ENCODE measurements at places on chromosomes 2 and 18.

- no peak for ATAC-seq
Observed at GRCh38 chr2:139836769-139837168, 1056.6 kb upstream of the NXPH2 start.

DNA sequence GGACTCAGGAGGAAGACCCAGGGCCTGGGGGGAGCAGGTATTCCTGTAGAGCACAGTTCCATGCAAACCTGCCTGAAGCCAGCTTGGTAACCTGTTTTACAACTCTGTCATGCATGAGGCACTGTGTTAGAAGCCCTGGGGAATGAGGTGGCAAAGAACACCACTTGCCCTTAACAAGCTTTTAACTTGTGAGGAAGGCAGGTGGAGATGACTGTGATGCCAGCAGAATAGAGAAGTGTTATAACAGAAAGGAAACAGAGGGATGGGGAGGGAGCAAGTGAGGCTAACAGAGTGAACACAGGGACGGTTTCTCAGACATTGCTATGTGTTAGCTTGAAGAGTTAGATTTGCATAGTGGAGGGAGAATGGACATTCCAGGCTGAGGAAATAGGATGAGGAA lies 11.5 kb upstream of the IL1A start:
- ATAC-seq = no peak

GRCh38 chr2:142682528-142682927 lies 194.9 kb upstream of the KYNU start:
- ATAC-seq = no peak

DNA sequence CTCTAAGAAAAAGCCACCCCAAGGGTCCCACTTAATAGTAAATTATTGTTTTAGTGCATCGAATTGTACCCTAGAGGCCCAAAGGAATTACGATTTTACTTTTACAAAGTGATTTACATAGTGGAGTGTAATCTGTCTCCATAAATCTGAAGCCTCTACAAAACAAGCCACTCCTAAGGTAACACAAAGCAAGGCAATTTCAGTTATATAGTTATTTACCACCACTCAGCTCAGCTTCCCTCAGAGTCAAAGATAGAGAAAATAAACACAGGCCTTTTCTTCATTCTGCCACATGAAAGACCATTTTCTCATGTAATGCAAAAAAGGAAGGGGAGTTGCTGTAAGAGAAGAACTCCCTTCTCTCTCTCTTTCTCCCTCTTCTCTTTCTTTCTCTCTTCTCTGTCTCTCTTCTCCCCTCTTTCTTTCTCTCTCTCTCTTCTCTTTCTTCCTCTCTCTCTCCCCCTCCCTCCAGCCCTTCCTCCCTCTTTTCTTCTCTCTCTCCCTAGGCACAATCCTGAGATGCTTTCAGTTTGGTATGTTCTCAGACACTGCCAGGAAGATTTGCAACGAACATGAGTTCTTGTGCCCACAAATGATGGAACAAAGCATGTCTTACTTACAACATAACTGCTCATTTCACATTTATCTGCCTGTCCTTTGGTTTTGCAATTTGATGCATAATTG lies 264.5 kb downstream of the BCL2 start:
- peak; percentile 23 for ATAC-seq

DNA sequence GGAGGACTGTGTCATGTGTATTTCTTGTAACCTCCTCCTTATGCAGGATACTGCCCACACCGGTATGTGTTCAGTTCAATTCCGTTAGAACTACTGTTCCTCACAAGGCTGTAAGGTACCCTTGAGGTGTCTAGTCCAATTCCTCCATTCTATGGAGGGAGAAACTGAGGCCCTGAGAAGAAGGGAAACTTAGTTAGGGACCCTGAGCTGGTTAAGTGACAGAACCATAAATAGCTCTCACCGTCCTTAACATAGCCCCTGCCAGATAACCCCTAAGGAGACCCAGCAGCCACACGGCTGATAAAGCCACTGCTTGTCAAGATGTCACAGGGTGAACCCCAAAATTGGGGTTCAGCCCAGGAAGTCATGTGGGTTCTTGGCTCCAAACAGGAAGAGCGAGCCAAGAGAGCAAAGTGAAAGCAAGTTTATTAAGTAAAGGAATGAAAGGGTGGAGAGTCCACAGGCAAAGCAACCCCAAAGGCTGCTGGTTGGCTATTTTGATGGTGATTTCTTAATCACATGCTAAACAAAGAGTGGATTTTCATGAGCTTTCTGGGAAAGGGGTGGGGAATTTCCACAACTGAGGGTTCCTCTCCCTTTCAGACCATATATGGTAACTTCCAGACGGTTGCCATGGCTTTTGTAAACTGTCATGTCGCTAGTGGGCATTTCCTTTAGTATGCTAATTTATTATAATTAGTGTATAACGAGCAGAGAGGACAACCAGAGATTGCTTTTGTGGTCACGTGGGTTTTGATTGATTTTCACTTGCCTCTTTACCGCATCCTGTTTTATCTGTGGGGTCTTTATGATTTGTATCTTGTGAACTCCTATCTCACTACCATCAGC lies 83.4 kb upstream of the RTN4 start:
- ATAC-seq = peak; percentile 87

- ATAC-seq = no peak
Observed at GRCh38 chr18:23752796-23753195, 63.5 kb downstream of the LAMA3 start.

- ATAC-seq = no peak
Observed at GRCh38 chr2:6943971-6944370, 26.8 kb downstream of the RNF144A start.

GRCh38 chr2:120881981-120882788 lies 146.5 kb downstream of the GLI2 start:
- ATAC-seq = no peak

DNA sequence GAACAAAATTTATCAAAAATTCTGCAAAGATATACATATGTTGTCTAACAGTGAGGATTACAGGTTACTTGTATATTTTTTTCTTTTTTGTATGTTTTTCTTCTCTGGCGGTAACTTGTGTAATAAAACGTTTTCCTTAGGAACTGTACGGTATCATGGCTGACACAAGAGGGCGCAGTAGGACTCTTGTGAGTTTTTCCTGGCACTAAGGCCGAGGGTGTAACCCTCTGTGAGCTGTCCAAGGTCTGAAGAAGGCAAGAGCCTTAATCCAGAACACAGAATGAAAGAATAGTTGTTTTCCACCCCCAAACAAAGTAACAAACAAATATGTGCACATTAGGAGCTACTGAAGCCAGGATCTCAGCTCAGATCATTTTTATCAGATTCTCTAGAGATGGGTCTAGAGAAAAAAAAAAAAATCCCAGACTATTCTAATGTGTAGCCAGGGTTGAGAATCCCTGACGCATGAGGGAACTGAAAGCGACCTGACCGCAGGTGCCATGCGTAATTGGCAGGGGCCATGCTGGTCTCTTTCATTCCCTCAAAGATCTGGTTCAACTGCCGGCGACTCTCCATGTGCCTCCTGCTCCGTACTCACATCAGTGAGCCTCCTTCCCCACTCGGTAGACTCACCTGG lies 27.0 kb downstream of the TMEM200C start:
- ATAC-seq = peak; percentile 82

- ATAC-seq = no peak
Observed at GRCh38 chr2:35461406-35461805, 894.2 kb upstream of the CRIM1 start.
